NCI-H1930 (cell line): ENCODE measurements at places on chromosomes 7 and 10.

- peak; percentile 21 for DNase-seq
These were observed 435.8 kb upstream of the MGMT start for GRCh38 chr10:129030996-129031843.

DNA sequence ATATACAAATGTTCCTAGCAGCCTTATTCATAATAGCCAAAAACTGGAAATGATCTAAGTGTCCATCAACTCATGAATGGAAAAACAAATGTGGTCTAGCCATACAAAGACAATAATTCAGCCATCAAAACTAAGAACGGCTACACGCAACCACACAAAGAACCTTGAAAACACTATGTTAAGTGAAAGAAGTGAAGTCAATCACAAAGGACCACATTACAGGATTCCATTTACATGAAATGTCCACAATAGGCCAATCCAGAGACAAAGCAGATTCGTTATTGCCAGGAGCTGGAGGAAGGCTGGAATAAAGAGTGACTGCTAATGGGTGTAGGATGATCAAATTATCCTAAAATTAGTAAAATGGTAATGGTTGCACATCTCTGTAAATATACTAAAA, 21.1 kb downstream of the MKRN1 start:
- DNase-seq, result no peak

DNA sequence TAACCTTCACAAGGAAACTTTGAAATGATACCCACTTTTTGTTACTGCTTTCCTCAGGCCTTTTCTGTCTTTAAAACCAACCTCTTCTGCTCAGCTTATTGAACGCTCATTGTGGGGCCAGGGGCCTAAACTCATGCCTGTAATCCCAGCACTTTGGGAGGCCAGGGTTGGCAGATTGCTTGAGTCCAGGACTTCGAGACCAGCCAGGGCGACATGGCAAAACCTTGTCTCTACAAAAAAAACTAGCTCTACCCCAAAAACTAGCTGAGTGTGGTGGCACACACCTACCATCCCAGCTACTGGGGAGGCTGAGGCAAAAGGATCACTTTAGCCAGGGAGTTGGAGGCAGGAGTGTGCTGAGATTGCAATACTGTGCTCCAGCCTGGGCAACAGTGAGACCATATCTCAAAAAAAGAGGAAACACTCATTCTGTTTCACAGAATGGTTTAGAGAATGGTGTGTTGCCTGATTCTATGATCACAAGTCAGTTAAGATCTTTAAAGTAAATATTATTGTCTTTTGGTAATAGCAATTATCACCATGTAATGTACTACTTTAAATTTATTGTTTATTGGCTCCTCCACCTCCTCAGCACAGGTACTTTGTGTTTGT, 51.1 kb downstream of the KCTD7 start:
- DNase-seq, result no peak

DNA sequence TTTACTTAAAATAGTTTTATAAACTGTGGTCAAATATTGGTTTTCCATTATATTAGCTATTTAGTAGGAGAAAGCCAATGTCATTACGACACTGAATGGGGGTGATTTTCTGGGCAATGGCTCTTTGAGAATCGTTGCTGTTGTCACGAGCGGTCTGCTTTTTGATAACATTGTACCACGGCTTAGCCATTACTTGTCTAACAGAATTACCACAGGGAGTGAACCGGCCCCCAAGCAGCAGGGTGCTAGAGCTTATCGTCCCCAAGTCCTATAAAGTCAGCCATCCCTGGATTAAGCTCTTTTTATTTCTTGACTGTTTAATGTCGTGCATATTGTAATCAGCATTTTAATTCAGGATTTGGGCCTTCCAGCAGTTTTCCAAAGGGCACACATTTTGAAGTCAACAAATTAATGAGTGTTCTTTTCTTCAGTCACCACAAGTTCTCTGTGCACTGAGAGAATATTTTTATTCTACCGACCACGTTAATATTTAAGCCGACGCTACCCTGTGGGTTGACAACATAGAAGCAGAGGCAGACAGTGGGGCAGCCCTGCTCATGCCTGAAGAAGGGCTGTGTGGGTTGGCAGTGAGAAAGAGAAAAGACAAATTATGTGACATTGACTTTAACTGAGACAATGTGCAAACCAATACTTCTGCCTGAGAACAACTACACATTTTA, 125.8 kb downstream of the ICA1 start:
- DNase-seq, result no peak

DNA sequence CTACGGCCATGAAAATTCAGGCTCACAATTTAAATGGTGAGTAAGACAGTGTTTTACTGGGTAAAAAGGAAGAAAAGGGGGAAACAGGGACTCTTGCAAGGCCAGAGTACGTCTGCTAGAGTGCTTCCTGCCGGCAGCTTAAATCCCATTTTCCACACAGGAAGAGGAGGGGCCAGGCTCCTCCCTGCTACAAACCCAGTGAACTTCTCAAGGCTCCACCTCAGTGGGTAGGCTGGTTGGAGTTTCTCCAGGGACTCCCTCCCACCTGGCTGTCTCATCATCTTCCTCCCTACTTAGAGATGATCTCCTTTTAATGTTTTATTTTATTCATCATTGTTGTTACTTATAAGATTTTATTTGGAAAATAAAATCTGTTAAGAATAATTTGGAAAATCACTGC, 62.6 kb upstream of the SEMA3C start:
- DNase-seq, result no peak
